ENCODE measurements at places on chromosomes 4 and X.

GRCh38 chr4:107035819-107036583, at the start of gene DKK2:
Gene DKK2, minus strand, starts transcription at chr4:107036313. Its CDS starts 722 bp downstream, at chr4:107035591.
- DNase-seq: peak; percentile 53

- DNase-seq: peak; percentile 68
Observed at GRCh38 chr4:610411-611261, 14.7 kb upstream of the PDE6B start.

DNA sequence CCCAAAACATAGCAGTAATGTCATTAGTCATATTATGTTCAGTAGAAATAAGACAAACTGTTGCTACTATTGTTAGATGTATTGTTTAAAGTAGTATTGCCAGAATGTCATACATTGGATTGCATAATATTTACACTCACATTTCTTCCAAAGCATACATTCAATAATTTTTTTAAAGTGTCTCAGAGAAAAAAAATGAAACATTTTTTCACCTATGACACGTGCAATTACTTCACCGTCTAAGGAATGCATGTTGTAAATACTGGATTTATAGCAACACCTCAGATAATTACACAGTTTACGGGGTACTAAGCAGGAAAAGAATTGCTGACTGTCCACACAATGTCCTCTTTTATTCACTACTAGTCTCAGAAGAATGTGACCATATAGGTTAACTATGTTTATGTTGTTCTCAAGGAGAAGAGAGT, 162.1 kb downstream of the PCDH18 start:
- no peak for DNase-seq

GRCh38 chrX:63930140-63930539, 145.1 kb upstream of the ARHGEF9 start:
- DNase-seq: no peak

DNA sequence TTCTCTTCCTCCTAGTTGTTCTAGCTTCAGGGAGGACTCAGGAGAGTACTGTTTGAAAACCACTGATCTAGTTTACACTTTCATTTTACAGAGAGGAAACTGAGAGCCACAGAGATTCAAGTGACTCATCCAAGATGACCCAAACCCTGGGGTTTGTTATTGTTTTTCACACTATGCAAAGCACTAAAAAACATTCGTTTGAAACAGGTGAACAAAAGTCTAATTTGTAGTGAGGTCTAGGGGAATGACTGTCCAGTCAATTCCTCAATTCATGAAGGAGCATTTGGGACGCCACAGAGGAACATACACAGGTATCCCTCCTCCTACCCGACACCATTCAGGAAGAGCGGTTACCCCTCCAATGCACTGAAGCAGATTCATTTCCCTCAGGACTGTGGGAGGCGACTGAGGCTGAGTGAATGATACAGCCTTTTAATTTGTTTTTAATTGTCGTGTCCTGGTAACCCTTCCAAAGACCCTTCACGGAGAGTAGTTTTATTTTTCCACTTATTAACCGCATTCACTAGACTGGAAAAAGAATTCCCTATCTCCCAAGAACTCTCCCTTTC, 30.3 kb downstream of the TLR10 start:
- no peak for DNase-seq

- no peak for DNase-seq
Observed at GRCh38 chr4:106907216-106907615, 128.9 kb downstream of the DKK2 start.

DNA sequence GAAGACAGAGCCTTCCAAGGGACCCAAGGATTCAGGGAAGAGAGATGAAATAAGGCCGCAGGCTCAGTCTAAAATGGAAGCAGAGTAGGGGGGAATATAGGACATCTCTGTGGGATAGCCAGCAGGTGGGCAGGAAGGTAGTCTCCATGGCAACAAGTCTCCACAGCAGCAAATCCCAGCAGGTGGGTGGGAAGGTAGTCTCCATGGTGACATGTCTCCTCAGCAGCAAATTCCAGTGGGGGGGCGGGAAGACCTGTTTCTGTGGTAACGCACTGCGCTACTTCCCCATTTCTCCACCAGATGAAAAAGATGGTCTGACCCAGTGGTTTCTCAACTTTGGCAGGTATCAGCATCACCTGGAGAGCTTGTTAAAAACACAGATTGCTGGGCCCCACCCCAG, 18.3 kb downstream of the NLGN3 start:
- DNase-seq: no peak

- no peak for DNase-seq
Observed at GRCh38 chr4:85748654-85749053, 273.7 kb downstream of the ARHGAP24 start.

DNA sequence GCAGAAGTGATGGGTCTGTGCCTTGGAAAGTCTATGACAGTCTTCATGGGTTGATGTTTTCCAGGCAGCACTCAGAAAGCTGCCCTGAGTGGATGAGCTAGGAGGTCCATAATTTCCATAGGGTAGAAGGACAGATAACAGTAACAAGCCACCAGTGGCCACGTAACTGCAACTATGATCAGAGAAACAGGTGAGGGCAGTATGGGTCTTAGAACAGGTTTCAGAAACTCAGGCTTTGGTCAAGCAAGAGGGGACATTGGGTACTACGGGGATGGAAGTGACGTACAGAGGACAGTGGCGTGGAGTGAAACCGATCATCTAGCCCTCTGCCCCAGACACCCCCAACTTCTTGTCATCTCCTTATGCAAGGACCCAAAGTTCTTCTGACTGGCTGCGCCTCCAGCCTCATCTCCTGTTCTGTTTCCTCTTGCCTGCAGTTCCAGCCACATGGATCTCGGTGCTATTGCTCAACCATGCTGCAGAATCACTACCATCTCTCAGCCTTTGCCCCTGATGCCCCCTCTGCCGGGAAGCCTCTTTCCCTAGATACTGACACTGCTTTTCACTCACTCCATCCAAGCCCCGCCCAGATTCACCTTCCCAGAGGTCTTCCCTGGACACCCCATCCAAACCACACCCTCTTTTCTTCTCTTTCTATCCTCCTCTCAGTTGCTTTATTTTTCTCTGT, 123.4 kb downstream of the MFAP3L start:
- no peak for DNase-seq

GRCh38 chr4:121679951-121680350, 16.8 kb downstream of the ANXA5 start:
- no peak for DNase-seq

DNA sequence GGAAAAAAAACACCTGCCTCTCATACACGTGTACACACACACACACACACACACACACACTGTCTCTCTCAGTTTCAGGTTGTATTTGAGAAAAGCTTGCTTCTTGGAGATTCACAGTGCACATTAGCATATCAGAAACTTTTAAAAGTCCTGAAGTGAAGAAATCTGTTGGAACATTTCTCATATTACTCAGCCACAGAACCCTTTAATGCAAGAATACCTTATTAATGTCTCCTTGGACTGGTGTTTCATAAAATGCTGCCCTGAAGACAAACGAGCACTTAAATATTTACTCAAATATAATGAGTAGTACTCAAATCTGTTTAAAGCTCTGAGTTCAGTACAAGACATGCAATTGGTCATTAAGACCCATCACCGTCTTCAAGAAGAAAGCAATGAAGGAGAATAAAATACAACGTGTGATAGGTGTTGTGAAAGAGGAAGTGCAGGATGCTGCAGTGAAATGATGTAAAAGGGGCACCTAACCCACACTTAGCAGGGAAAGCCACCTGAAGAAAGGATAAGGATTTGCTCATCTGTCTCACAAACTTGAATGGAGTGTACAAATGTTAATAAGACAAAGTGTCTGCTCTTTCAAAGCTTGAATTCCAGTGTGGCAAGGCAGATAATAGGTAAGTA, 57.0 kb downstream of the DCLK2 start:
- DNase-seq: no peak

DNA sequence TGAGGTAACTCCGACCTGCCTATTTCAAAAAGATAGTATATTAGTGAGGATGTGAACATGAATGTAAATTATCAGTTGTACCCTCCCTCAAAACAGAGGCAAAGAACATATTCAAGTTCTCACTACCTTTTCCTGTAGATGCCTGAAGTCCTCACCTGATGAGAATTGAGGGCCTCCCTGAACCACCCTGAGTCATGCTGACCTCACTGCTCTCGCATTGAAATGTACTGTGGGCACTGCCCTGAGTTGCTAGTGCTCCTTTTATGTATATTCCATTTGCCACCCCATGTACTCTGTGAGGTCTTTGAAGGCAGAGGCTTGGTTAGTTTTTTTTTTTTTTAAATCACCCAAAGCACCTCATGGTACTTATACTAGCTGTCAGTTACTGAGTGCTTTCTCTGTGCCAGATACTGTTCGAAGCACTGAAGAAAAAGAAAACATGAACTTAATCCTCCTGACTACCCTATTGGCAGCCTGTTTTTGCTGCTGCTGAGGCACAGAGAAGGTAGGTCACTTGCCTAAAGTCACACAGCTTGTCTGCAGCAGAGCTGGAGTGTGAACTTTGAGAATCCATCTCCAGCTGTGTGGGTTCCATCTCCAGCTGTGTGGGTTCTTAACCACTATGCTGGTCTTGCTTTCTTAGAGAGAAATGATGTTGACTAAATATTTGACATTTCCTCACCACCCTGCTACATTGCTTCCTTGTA, 253.1 kb upstream of the GPC4 start:
- no peak for DNase-seq

DNA sequence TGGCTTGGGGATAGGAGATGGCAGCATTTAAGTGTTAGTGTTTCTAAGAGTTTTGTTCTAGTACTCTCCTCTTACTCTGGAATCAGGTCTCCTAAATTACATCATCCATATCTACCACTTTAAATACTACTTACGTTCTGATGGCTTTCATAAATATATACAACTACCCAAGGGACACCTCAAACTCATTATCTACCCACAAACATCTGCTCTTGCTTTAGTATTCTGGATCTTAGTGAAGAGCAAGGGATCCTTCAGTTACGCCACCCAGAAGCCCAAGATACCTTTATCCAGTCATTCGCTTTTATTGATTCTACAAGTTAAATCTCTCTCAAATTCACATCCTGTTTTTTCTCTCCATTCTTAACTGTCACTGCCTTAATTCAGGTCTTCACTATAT, 7.0 kb downstream of the NUP54 start:
- no peak for DNase-seq

DNA sequence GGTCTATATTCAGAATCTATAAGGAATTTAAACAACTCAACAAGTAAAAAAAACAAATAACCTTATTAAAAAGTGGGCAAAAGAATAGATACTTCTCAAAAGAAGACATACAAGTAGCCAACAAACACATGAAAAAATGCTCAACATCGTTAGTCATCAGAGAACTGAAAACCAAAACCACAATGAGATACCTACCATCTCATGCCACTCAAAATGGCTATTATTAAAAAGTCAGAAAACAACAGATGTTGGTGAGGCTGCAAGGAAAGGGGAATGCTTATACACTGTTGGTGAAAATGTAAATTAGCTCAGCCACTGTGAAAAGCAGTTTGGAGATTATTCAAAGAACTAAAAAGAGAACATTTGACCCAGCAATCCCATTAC, 201.6 kb downstream of the QDPR start:
- no peak for DNase-seq

DNA sequence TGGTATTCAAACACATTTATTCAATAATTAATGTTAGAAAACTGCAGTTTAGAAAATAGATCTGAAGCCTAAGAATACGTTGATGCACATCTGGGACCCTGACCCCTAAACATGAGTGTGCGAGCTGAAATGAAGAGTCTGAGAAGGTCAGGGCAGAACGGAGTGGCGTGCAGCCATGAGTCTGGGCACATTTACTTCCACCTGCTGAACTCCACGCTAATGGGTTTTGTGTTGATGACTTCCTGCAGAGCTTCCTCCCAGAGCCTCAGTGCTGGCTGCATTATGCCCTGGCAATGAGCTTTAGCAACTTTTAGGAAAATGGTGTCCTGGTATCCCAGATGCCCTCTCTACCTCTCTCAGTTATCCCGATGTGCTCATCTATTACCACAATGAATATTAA, 53.1 kb downstream of the FAM114A1 start:
- no peak for DNase-seq

- no peak for DNase-seq
Observed at GRCh38 chr4:24933684-24934275, 20.9 kb upstream of the CCDC149 start.

- no peak for DNase-seq
Observed at GRCh38 chr4:156536661-156537060, 434.9 kb downstream of the PDGFC start.

DNA sequence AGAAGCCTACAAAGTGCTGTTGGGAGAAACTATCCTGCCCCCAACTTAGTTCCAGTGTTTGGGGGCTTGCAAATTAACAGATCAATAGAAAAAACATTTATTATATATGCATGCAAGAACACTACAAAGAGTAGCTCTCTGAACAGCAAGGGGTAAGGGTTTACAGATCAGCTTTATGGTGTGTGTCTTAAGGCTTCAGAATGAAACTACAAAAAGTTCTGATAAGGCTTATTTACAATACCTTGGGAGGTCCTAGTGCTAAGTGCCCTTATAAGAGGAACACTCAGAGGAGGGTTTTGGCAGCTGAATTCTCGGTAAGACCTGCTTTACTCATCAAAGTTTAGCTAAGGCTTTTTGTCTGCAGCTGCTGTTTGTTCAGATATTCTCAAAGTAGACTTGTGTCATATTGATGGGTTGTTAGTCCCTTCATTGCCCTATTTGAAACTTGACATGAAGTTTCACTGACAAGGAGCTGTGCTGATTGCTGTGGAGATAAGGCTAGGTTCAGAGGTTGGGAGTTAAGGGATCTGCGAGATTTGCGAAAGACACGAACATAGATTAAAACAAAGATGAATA, 7.7 kb downstream of the ERVMER34-1 start:
- no peak for DNase-seq

- DNase-seq: no peak
Observed at GRCh38 chr4:180855184-180855583, 1388.0 kb upstream of the TENM3 start.

- no peak for DNase-seq
Observed at GRCh38 chrX:153603131-153603656, 4.3 kb upstream of the CCNQ start.

GRCh38 chr4:83308672-83309071, 24.1 kb upstream of the COQ2 start:
- no peak for DNase-seq

DNA sequence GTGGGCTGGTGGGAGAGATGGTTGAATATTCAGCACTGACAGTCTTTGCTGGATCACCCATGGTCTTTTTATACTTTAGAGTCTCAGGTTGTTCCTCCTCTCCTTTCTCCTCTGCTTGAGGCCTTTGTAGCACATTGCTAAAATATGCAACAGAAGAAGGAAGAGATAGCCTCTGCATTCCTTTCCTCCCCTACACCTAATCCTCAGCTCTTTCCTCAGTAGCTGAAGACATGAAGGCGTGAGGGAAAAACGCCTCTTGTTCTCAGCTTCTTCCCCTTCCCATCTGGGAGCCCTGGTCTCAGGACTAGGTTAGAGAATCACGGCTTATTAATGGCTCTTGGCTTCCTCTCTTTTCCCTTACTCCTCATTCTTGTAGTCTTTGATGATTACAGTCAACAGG, 76.8 kb downstream of the RNF150 start:
- no peak for DNase-seq

- DNase-seq: no peak
Observed at GRCh38 chrX:143998261-143998660, 114.4 kb downstream of the UBE2NL start.

DNA sequence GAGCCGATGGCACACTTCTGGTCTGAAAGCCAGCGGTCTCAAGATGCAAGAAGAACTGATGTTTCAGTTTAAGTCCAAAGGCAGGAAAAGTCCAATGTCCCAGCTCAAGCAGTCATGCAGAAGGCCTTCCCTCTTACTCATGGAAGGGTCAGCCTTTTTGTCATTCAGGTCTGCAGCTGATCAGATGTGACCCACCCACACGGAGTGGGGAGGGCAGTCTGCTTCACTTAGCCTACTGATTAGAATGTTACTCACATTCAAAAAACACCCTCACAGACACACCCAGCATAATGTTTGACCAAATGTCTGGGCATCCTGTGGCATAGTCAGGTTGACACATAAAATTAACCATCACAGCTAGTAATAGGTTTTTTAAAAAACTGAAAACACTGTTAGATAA, 6.6 kb downstream of the HCCS start:
- DNase-seq: no peak

Data from glutamatergic neuron (in vitro differentiated cells).